ENCODE measurements at places on chromosomes 1 and 21.

GRCh38 chr1:56534130-56534651 lies 45.2 kb downstream of the PLPP3 start:
- no peak for DNase-seq

DNA sequence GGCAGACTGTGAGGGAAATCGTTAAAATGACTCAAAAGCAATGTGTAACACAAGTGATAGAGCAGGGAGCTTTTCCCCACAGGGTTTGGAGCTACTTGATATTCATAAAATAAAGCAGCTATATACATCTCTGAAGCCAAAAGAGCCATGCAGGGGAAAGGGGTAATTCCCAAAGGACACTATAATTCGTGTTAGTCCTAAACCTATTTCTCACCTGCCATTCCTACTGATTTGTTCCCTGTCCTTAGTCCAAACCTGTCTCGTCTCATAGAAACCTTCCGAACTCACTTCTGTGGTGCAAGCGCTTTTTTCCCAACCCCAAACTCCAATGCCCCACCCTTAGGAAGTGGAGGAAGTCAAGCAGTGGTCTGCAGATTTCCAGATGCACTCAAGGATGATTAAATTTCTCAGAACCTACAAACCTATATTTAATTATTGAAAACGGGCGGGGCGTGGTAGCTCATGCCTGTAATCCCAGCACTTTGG lies 946 bp upstream of the HNRNPR start:
- no peak for DNase-seq

GRCh38 chr1:109634771-109635750 lies 15.4 kb downstream of the AMPD2 start:
- DNase-seq = no peak

DNA sequence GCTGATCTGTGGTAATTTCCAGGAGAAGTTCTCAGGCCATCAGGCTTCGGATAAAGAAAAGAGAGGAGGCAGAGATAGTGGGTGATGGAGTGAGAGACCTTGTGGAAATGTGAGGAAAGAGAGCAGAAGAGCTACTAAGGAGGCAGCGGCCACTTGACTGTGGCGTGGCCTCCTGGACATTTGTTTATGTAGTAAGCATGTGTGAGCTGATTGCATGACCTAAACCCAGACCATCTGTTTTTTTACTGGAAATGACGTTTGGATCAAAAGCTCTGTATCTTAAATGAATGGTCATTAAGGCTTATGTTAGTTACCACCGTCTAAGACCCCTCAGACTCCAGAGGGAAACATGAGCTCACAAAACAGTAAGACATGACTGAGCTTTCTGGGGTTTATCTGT lies 13.6 kb downstream of the ATP1B1 start:
- DNase-seq = no peak

DNA sequence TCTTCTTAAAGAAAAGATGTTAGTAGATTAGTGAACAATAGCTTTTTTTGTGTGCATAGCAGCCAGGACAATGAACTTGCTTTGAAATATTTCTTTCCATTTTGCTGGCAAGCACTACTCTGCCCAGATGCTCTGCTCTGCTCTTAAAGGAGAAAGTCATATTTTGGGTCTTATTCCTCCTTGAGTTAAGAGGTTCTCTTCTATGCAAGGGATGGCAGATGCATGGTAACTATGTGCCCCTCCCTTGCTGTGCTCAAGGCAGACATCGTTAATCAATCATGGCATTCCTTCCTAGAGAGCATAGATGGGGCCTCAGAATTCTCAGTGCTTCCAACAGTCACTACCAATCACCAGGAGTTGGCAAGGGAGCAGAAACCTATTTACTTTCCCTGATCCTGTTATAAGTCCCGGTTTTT lies 27.6 kb downstream of the NIPAL3 start:
- no peak for DNase-seq

GRCh38 chr1:234944439-234945344 lies 183.9 kb downstream of the TOMM20 start:
- DNase-seq = no peak

DNA sequence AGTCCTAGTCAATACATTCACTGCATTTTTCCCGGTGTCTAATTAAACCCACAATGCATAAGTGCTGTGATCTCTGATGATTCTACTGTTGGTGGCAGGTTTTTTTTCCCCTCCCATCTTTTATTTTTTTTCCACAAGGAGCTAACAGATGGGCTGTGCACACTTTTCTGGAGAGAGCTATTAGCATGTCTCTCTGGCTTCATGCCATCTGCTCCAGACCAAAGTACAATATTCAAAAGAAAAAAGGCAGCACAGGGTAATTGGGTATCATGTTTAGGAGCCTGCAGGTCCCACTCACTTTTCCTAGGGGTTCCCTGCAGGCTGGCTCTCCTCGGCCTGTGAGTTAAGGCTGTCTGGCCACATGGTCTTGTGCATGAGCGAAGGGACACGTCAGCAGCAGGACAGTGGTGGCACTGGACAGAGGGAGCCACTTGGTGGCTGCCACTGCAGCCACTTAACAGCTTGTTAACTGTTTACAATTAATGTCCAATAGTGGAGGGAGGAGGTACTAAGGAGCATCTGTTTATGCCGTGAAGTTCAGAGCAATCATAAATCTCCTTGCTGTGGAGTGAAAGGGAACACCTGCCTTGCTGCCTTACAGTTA lies 53.5 kb upstream of the C8B start:
- no peak for DNase-seq

Measured in ACHN (cell line).